Caco-2 (cell line): ENCODE measurements at places on chromosomes 11 and 22.
A peak's percentile ranks its signal among the peaks of the same experiment; 100 is the strongest.

DNA sequence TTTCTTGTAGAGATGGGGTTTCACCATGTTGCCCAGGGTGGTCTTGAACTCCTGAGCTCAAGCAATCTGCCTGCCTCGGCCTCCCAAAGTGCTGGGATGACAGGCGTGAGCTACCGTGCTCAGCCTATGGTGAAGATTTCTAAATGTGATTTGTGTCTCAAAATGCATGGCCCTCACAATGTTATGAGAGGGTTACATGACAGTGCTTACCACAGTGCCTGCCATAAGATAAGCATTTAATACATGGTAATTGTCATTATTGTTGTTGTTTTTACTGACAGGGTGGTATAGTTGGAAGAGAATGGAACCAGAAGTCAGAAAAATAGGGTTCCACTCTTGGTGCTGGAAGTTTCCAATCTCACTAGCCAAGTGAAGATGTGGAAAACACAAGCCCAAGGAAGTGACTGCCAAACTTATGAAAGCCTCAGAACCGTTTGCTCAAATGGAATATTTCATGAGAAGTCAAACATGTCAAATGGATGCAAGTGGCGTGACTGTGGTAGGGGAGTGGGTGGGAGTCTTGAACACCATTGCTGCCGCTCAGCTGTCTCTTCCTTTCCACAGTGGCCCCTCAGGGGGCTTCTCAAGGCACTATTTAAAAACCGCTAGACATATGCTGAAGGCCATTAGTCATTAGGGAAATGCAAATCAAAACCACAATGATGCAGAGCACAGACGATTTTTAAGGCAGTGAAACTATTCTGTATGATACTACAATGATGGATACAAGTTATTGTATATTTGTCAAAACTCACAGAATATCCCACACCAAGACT, 29.1 kb upstream of the LMO2 start:
- no peak for DNase-seq

DNA sequence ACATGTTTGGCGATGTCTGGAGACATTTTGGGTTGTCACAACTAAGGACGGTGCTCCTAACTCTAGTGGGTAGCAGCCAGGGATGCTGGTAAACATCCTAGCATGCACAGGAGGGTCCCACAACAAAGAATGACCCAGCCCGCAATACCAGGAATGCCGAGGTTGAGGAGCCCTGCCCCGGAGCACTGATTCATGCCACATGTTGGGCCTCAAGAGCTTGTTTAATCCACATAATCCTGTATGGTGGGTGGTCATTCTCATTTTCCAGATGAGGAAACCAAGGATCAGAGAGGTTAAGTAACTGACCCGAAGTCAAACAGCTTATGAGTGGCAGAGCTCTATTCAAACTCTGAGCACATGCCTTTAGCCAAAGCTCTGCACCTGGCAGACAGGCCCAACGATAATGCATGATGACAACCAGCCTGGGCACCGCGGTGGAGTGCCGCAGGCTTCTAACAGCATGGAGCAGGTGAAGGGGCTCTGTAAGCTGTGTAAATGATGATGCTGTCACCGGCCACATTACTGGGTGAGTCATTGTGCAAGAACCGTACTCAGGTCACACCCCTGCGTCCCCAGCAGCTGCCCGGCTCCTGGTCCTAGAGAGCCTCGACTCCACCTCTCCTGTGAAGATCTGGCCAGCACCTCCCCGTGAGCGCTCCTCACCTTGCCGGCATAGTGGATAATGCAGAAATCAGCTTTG, 58.6 kb downstream of the APOL1 start:
- no peak for DNase-seq

DNA sequence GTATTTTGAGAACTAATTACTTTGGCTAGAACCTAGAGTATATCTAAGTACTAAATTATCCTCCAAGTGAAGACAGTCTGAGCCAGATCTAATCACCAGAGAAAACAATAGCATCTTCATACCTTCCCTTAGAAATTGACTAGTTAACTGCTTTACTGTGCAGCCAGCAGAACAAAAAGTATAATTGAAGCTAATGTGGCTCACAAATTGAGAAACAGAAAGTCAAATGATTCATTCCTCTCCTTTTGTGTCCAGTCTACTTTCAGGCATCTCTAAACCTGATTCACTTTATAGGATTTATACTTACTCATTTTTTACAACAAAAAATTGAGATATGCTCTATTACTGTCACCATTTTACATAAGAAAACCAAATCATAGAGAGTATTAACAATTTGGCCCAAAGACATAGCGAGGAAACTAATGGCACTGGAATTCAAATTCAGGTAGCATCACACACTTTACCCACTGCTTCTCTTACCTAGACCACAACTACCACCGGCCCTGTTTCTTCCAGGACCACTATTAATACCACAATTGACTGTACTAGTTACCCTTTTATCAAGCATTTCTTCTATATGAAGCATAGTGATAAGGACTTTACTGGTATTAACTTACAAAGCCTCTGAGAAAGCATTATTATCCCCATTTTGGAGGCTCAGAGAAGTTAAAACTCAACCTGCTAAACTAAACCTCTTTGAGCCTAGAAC, 1402.6 kb upstream of the TENM4 start:
- DNase-seq: no peak

DNA sequence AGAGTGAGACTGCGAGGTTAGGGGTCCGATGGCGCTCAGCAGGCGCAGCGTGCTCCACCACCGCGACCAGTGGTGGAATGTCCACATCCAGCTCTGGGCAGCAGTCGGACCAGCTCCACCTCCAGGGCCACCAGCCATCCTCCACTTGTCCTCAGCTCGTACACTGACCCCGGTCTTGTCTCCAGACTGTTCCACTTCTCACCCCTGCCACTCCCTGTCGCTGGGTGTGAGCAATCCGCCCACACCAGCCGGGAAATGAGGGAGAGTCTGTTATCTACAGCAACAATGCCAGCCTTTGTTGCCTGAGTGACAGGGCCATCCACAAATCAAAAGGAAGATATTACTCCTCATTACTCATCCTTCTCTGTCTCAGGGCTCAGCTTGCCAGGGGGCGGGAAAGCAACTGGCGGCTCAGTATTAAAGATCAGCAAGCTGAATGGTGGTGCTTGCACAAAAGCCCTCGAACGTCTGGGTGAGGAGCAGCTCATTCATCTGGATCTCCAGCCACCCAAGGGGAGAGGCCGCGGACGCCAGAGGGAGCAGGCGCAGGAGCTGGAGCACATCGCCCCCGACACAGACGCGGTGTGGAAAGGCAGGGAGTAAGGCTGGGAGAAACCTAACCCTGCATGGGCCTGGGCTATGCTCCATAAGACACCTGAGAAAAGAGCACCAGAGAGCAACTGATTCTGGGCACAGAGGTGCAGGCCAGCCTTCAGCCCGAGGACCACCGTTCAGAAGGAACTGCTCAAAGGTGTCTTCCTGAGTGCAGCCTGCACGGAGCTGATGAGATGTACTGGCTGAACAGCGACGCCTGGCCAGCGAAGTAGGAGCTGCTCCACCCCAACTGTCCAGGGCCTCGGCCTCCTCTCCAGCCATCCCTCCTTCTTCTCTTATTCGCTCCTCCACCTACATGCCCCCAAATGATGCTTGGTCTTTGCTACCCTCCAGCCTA, 21.9 kb downstream of the IGSF9B start:
- peak; percentile 47 for DNase-seq

- DNase-seq: no peak
Observed at GRCh38 chr22:37546437-37547250, 13.6 kb upstream of the CDC42EP1 start.

DNA sequence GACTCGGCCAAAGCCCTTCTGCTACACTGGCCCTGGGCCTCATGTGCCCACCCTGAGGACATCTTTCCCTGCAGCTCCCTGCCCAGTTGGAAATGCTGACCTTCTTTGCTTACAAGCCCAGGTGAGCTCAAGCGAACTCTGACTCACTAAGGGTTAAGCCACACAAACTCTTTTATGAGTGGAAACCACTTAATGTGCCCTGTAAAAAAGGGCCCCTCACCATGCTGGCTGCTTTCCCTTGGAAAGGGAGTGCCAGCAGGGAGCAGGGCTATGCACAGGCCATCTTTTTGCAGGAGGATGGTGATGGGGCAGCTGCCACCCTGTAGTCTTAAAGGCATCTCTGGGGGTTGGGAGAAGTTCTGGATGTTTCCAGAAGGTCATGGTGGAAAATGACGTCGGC, 18.7 kb downstream of the EHF start:
- no peak for DNase-seq
